NCI-H1105 (cell line): ENCODE measurements at places on chromosomes 1 and 21.

GRCh38 chr1:183077097-183077496, 53.9 kb downstream of the LAMC1 start:
- DNase-seq: no peak

DNA sequence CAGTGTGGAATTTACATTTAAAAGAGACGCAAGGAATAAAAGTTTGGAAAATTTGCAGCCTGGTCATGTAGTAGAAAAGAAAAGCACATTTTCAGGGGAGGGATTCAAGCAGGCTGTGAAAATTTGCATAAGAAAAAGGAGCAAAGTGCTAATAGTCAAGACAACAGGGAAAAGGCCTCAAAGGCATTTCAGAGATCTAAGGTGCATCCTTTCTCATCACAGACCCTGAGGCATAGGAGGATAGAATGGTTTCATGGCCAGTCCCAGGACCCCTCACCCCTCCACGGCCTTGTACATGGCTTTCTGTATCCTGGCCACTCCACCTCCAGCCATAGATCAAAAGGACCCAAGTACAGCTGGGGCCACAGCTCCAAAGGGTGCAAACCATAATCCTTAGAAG, 380.5 kb upstream of the BRINP3 start:
- no peak for DNase-seq

DNA sequence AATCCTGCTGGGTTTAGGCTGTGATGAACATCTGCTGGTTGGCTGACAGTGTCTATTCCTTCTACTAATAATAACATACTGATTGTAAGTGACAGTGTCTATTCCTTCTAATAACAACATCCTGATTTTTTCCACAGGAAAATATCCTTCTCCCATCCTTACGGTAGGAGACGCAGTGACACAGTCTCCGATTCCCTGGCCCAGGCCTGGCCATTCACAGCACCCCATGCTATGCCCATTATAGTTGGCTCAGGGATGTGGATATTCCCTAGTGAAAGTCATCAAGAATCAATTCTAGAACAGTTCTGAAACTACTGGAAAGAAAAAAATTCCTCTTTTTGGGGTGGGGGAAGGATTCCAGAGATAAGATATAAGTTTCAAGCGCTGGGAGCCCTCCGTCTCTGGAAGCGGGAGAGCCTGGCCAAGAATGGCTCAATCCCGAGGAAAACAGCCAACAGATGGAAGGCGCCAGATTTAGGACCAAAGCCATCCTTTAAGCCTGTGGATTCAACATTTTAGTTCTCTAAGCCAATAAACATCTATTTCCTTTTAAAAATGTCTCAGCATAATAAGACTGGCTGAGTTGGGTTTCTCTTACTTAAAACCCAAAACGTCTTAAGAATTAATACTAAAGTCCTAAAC, 88.6 kb downstream of the GPATCH2 start:
- DNase-seq: no peak

DNA sequence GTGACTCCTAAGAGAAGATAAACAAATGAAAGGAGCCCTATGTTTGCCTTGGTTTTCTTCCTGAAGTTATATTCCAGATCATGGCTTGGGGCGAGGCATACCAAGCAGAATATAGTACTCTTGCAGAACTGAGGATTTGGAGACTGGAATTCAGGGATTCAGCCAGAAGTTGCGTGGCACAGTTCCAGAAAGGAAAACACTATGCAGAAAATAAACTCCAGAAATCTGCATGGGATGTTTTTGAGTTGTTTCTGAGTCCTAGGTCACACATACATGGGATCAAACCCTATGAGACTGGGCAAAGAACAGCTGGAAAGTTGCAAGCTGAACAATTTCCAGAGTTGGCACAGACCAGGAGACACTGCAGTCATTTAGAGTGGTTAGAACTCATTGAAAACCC, 42.9 kb upstream of the IFFO2 start:
- no peak for DNase-seq

DNA sequence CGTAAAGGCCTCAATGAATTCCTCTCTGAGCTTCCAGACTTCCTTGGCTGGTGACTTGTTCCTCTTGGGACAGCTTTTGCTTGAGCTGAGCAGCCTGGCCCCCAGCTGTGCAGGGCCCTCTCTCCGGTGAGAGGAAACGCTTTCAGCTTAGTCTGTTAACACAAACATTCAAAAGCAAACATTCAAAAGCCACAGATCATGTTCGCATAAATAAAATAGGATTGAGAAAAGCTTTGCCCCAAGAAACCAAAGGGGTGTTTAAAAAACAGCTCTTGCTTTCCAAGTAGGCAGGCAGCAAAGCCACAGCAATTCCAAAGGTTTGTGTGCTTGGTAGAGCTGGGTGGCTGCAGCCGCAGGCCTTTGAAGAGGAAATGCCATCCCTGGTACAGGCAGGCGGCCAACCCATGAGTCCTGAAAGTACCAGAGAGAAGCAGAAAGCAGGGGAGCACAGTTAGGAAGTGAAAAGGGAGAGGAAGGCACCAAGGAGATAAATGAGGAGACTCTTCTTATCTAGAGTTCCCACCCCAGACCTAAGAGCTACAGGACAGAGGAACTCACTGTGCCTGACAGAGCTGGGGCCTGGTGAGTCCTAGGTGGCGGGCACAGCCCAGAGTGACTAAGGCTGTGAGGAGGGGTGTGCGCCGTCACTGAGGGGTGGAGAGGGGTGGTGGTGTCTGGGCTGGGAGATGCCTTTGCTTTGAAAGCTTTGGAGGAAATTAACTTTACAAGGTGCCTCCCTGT, 48.4 kb downstream of the CCN1 start:
- no peak for DNase-seq

GRCh38 chr1:8718850-8719361, 98.5 kb downstream of the RERE start:
- no peak for DNase-seq

DNA sequence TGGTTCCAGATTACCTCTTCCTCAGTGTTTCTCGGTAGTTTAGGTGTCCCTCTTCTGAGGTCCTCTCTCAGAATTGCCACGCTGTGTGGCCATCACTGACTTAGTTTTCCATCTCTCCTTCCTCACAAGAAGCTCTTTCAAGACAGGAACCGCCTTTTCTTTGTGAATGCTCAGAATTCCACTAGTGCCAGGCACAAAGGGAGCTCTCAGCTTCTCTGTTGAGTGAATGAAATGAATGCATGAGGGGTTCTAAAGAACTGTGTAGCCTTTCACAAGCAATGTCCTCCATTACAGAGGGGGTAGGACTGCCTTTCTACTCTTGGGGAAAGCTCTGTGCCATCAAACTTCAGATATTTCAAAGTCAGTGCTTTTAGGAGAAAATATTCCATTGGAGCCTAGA, 546.8 kb downstream of the RWDD3 start:
- no peak for DNase-seq

DNA sequence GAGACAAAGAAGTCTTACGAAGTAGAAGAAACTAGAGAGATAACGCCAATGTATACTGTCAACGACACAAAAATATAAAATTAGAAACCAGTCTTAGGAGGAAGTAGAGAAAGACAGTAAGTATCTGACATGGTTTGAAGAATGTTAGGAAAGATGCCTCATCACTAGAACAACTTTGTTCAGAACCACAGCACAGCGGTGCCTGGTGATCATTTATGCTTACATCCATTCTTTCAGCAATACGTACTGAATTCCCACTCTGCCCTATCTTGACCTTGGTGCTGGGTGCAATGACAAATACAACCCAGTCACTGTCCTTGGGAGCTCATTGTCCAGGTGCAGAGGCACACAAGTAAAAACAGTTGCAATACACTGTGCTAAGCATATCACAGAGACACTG, 104.4 kb downstream of the TM2D1 start:
- no peak for DNase-seq

GRCh38 chr1:30417001-30417700, 306.2 kb downstream of the MATN1 start:
- no peak for DNase-seq
